IMR-90 (cell line): ENCODE measurements at places on chromosomes 12 and 14. TPM values are rescaled to one million over a fixed set of nuclear protein-coding genes. Genes with fewer than 3 reads are reported as not detected.

RASSF9 gene
- total RNA-seq: 0.18 and 0.28 TPM in 2 replicates

MANSC1 gene
- 1.1 TPM in 2 replicates for total RNA-seq

- peak; percentile 64 for DNase-seq
Observed at GRCh38 chr12:57896434-57897201, 44.7 kb upstream of the ATP23 start.

- DNase-seq: no peak
Observed at GRCh38 chr14:77113644-77114043, 15.6 kb downstream of the CIPC start.
